ENCODE measurements at places on chromosomes 5 and 9.

- DNase-seq = no peak
Observed at GRCh38 chr5:43121913-43122484, 1.3 kb downstream of the ZNF131 start.

- no peak for DNase-seq
Observed at GRCh38 chr5:6856653-6857052, 143.4 kb downstream of the TENT4A start.

GRCh38 chr5:5014586-5015235 lies 125.4 kb upstream of the ADAMTS16 start:
- DNase-seq = no peak

- DNase-seq = no peak
Observed at GRCh38 chr5:119820016-119820415, 190.7 kb downstream of the FAM170A start.

GRCh38 chr5:69090158-69090557 lies 3.7 kb upstream of the SLC30A5 start:
- DNase-seq = no peak

- no peak for DNase-seq
Observed at GRCh38 chr9:23630488-23630887, 195.6 kb downstream of the ELAVL2 start.

DNA sequence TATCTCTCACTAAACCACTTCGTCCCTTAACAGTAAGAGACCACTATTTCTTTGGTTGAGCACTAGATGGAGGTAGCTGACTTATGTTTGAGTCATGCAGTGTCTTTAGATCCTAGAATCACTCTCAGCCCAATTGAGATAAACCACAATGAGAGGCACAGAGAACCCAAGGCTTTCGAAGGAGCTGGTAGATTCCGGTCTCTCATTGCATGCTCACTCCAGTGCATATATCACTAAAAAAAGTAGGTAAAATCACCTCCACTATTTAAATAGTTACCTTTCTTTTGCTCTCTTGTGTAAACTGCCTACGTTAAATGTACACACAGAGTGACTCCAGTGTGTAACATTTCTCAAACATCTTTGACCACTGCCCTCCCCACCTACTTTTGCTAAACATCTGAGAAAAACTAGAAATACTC lies 27.6 kb downstream of the ACTL7A start:
- no peak for DNase-seq

Data from activated T-helper 1 cell treated with anti-CD3 and anti-CD28 coated beads, Interleukin-2, amount 50 U/mL, for 16 hours (primary cell).